ENCODE measurements at places on chromosomes 16 and 17. TPM values are rescaled to one million over a fixed set of nuclear protein-coding genes. Genes with fewer than 3 reads are reported as not detected.

GRCh38 chr17:1256699-1257098, 13.5 kb upstream of the BHLHA9 start:
- no peak for DNase-seq

GRCh38 chr16:83971165-83972130, 3.4 kb downstream of the NECAB2 start:
- DNase-seq: no peak

GRCh38 chr17:5033352-5034015, 1.7 kb downstream of the SLC52A1 start:
- DNase-seq: no peak

The KRTAP1-1 gene
- not detected for total RNA-seq
